Brain microvascular endothelial cell (primary cell): ENCODE measurements at places on chromosomes 16 and 17.
A peak's percentile ranks its signal among the peaks of the same experiment; 100 is the strongest.

GRCh38 chr16:18834864-18835263 is 33.5 kb upstream of the ARL6IP1 start:
- DNase-seq = no peak

DNA sequence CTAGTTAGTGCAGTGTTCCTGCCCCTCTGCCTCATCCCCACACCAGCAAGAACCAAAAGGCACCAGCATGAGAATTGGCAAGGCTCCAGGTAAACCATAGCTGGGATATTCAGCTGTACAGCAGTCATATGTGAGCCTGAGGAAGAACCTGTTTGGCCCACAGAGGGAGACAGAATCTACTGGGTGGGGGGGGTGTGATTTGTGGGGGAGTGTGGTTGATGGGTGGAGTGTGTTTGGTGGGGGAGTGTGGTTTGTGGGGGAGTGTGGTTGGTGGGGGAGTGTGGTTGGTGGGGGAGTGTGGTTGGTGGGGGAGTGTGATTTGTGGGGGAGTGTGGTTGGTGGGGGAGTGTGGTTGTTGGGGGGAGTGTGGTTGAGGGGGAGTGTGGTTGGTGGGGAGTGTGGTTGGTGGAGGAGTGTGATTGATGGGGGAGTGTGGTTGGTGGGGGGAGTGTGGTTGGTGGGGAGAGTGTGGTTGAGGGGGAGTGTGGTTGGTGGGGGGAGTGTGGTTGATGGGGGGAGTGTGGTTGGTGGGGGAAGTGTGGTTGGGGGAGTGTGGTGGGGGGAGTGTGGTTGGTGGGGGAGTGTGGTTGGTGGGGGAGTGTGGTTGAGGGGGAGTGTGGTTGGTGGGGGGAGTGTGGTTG is 19.5 kb downstream of the MINK1 start:
- peak; percentile 16 for DNase-seq

DNA sequence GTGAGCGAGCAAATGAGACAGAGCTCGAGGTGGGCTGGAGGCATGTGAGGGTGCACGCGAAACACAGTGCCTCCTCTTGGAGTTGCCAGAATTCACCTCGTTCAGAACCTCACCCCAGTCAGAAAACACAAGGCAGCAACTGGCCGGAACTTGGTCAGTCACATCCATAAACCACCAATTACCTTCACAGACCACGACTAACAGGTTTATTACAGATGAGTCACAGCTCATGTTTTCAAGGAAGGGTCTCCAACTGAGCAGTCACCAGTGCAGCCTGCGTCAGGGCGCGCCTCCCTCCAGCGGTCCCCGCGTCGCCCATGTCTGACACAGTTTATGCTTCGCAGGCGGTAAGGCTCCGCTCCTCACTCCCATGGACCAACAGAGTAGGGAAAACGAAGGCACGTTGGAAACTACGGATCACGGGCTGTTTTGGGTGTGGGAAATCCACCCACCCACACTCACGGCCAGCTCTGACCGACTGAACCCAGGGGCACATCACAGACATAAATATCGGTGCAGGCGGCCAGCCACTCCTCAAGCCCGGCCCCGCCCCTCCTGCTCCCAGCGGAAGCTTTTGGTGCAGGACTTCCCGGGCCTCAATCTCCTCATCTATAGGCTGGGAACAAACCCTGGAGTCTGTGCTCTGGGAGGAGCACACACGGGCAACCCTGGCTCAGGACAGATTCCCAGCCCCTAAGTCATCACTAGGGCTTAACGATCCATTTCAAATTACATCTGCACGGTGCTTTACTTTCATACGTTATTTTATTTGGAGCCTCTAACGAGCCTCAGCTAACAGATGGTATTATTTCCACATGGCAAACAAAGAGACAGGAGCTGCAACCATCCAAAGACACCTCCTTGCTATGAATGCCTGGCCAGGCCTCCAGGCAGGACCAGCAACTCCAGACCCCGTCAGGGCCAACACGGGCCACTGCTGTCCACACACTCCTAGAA is 126.3 kb downstream of the ZNF778 start:
- DNase-seq = no peak

- DNase-seq = no peak
Measured at GRCh38 chr16:70441406-70441990, 2.6 kb upstream of the ST3GAL2 start.

GRCh38 chr16:88369447-88370008 is 13.2 kb upstream of the ZNF469 start:
- no peak for DNase-seq

GRCh38 chr16:52755396-52755795 is 208.5 kb upstream of the TOX3 start:
- DNase-seq = no peak

GRCh38 chr17:27521281-27522027 is 65.2 kb downstream of the KSR1 start:
- no peak for DNase-seq

GRCh38 chr16:2968368-2968737 is 795 bp upstream of the PAQR4 start:
- DNase-seq = no peak

GRCh38 chr17:46167826-46168569 is 25.2 kb downstream of the KANSL1 start:
- DNase-seq = peak; percentile 16

DNA sequence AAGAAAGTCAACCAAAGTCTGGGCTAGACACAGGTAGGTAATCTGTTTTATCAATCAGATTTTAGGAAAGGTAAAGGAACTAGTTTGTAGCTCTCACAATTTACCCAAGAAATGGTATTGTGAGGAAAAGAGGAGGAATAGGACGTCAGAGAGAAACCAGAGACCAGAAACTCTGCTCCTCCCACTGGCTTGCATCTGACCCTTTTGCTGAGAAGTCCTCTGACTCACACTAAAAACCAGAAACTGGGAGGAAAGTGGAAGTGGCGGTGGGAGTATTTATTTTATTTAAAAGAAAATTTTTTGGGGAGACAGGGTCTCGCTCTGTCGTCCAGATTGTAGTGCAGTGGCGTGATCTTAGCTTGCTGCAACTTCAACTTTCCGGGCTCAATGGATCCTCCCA is 38.0 kb upstream of the MNT start:
- DNase-seq = peak; percentile 86

DNA sequence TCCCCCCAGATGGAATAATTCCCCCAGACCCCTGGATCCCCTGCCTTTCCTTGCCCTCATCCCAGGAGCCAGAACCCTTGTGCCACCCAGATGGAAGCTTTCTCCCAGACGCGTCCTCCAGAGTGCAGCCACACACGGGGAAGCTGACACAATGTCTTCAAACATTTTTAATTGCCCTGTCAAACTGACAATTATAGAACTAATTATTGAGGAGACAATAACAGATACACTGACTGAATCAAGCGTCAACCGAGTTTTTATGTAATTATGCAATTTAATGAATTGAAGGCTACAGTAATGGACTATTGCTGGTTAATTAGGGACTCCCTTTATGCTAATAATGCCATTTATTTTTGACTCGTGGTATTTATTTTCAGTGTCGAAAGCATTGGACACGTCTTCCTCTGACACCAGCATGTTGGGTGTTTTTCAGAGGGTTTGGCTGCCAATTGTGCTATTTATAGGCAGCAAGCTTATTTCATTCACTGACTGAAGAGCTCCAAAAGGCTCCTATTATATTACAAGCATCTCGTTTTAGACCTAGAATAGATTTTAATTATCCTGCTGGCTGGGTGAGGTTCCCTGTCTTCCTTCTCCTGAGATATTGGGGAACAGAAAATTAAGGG is 298.2 kb upstream of the C16orf82 start:
- no peak for DNase-seq

- no peak for DNase-seq
Measured at GRCh38 chr17:77783991-77784820, 174.3 kb upstream of the TNRC6C start.

GRCh38 chr16:88650749-88651275 is at the start of gene CYBA:
CYBA (minus strand) TSS chr16:88651053; CDS start chr16:88651013, 40 bp downstream.
- peak; percentile 62 for DNase-seq

DNA sequence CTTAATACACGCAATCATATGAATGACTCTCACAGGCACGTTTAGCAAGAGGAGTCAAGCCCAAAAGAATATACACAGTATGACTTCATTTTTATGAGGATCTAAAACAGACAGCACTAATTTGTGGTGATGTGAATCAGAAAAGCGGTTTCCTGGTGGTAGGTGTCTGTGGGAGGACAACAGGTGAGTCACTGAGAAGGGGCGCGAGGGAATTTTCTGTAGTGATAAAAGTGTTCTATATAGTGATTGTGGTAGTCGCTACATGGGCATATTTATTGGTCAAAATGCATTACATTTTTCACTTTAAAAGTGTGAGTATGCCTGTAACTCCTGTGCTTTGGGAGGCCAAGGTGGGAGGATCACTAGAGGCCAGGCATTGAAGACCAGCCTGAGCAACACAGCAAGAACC is 7.6 kb upstream of the TNRC6A start:
- DNase-seq = no peak

DNA sequence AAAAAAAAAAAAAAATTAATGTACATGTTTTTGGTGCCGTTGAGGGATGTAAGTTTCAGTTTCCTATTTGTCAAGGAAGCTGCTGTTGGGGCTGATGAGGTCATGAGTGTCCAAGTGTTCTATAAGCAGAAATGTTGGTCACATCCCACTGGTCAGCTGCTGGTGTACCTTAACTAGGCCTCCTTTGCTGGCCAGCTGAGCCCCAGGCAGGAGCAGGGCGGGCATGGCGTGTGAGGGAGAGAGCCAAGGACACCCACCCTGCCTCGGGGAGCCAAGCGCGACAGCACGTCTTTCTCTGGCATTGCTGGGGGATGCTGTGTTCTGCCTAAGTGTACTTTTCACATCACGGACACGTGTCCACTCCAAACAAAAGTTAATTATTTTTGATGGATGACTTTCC is 108.1 kb upstream of the CDC42EP4 start:
- no peak for DNase-seq

- DNase-seq = no peak
Measured at GRCh38 chr17:28705074-28705659, 6.5 kb downstream of the PROCA1 start.

DNA sequence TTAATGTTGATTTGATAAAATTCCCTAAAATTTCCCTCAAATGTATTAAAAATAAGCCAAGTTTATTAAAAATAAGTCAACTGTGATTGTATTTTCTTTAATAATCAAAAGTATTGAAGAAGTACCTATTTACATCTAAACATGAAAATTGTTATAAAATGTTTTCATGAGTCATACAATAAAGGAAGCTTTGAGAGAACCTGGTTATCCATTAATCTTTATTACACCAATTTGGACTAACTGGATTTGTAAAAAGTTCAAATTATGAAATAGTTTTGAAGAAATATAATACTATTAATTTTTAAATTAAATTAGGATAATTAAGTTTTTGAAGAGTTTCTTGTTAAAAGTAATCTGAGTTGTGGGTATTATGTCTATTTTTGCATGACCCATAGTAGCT is 63.8 kb downstream of the COX10 start:
- no peak for DNase-seq

DNA sequence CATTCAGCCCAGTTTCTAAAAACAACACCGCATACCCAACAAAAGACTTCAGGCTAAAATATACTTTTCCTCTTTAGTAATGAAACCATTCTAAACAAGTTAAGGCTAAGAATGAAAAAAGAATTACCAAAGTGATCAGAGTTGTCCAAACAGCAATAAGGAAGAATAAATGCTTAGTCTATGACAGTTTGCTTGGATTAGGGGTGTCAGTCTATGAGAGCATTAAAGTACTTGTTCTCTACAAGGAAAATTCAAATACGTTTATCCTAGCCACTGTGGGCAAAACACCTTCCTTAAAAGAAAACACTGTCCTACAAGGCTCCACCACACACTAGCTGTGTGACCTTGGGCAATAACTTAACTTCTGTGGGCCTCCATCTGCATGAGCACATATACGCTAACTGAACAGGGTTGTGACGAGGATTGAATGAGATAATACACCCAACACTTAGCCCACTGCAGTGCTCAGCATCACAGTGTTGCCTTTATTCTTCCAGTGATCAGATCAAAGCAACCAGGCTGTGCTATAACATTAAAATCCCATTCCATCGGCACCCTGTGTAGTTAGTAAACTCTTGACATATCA is 53.6 kb downstream of the TEX2 start:
- DNase-seq = no peak

GRCh38 chr16:70705056-70705455 is 19.2 kb upstream of the MTSS2 start:
- DNase-seq = no peak

- DNase-seq = no peak
Measured at GRCh38 chr17:72518753-72519597, 398.2 kb downstream of the SOX9 start.
